Hematopoietic multipotent progenitor cell treated with erythropoietin and hydrocortisone succinate and interleukin-3 and kit ligand, for 15 days (in vitro differentiated cells): ENCODE measurements at places on chromosomes 3 and 15.
A peak's percentile ranks its signal among the peaks of the same experiment; 100 is the strongest.

- DNase-seq = no peak
These were observed 32.8 kb downstream of the COPS2 start for GRCh38 chr15:49122541-49123062.

GRCh38 chr3:184540777-184541681, 20.6 kb upstream of the EPHB3 start:
- DNase-seq = peak; percentile 57

- DNase-seq = no peak
These were observed 100.1 kb upstream of the SPATA12 start for GRCh38 chr3:56960234-56960917.

DNA sequence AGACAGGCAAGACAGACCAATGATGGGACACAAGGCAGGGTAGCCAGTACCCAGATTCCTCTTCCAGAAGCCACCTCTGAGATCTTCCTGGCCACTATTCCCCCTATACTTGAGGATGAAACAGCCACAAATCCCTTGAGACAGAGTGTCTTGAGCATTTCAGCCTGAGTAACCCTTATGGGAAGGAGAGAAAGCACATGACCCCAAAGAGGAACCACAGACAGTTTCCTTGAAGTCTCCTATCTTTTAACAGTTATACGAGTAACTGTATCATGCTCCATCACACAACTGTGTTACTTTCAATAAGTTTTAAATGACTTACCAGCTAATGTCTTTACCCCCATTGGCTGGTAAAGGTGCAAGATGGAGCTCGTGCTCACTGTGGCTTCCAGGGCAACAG, 9.3 kb downstream of the VIPR1 start:
- DNase-seq = no peak

DNA sequence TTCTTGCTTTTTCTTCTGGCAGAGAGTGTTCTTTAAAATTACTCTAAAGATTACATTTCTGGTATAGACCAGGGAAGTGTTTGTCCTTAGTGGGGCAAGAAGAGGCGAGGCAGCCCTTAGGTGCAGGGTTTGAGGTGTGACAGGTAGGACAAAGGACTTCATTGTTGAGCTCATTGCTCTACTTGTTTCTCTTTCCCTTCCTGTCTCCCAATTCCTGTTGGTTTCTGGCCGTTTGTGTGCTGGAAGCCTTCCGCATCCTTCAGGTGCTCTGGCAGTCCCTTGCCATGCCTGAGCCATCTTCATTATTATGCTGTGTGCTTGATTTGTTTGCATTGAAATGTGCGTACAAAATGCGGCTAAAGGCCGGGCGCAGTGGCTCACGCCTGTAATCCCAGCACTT, 85.1 kb downstream of the CCK start:
- DNase-seq = no peak

- DNase-seq = no peak
These were observed 478.7 kb upstream of the UBE2E2 start for GRCh38 chr3:22724420-22724819.
